ENCODE measurements at places on chromosomes 13 and 19. TPM values are rescaled to one million over a fixed set of nuclear protein-coding genes. Genes with fewer than 3 reads are reported as not detected.

Gene CCDC70
- not detected for total RNA-seq

Gene JUND
- total RNA-seq = 146 TPM

Gene CYP2F1
- total RNA-seq = not detected

Gene OBI1
- 10.7 TPM for total RNA-seq

Gene DIS3
- total RNA-seq = 44.1 TPM

Gene BRSK1
- 10.8 TPM for total RNA-seq

Gene KCNRG
- 5.1 TPM for total RNA-seq

Gene YIPF2
- total RNA-seq = 141 TPM

Gene ZNF709
- total RNA-seq = 3.5 TPM

Gene ADGRE2
- total RNA-seq = 0.13 TPM

Gene TTC9B
- total RNA-seq = not detected

Gene LRRC8E
- total RNA-seq = 3.1 TPM

Gene MBD3L2
- not detected for total RNA-seq

Measured in smooth muscle cell of the pulmonary artery (primary cell).